OCI-LY7 (cell line): ENCODE measurements at places on chromosomes 1 and 21.

DNA sequence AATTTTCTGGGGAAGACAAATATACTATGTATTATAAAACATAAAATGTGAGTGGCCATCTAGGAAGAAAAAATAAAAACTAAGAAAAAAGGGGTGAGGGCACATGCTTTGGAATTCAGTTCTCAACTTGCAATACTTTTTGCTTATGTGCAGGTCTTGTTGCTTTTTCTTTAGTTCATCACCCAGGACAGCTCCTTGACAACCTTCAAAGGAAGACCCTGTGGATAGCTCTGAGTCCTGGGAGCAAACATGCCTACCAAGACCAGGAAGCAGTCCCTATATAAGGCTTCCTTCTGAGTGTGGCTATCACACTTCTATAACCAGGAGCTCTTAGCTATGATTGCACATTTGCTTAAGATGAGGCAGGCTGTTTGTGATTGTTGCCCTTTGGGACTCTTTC is 78.0 kb downstream of the WDR64 start:
- DNase-seq: no peak

DNA sequence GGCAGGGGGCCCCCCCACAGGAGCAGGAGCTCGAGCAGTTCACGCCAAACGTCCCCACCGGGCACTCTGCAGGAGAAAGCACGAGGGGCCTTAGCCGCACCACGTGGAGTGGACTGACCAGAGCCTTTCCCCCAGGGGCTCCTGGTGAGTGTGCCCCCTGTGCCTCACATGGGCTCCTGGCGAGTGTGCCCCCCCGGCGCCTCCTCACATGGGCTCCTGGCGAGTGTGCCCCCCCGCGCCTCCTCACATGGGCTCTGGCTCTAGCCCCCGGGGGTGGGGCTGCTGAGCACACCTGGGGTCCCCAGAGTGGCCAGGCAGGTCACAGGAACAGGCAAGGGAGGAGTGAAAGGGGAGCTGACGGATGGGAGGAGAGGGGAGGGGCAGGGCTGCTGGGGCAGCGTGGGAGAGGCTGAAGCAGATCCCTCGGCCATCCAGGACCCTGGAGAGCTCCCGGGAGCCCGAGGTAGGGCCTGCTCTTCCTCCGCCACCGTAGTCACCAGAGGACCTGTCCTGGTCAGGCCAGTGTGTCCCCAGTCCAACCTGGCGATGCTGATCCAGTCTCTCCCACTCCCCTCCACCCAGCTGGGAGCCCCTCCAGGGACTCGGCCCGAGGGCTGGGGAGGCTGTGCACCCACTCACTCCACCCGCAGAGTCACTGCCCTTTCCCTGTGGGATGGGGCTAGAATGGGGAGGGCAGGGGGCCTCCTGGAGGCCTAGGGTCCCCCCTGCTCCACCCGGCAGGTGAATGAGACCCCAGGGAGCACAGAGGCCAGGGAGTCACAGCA is 47.6 kb downstream of the ARHGEF16 start:
- DNase-seq: peak; percentile 40

- no peak for DNase-seq
Observed at GRCh38 chr1:180757657-180758056, 125.8 kb downstream of the XPR1 start.

DNA sequence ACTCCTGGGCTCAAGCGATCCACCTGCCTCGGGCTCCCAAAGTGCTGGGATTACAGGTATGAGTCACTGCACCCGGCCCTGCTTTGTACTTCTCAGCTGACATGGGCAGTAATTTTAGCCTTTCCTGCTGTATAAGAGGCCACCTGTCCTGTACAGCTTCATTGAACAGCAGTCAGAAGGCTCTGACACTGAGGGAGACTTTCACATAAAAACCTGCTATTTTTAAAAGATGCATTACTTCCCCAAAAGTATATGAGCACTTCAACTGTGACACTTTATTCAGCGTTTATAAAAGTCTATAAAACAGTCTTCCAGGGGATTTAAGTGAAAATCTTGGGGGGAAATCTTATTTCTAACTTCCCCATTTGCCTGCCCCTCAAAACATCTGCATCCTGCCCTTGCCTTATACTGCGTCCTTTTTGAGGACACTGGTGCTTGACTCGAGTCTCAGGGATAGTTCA is 17.6 kb downstream of the RNU5D-1 start:
- DNase-seq: peak; percentile 93

GRCh38 chr1:23522244-23522982 is 8.6 kb downstream of the E2F2 start:
- DNase-seq: no peak

GRCh38 chr1:43951021-43951985 is 4.6 kb downstream of the IPO13 start:
- DNase-seq: no peak

GRCh38 chr1:1183221-1183747 is 9.6 kb downstream of the TTLL10 start:
- no peak for DNase-seq

- DNase-seq: no peak
Observed at GRCh38 chr1:233565313-233565712, 48.6 kb upstream of the KCNK1 start.

DNA sequence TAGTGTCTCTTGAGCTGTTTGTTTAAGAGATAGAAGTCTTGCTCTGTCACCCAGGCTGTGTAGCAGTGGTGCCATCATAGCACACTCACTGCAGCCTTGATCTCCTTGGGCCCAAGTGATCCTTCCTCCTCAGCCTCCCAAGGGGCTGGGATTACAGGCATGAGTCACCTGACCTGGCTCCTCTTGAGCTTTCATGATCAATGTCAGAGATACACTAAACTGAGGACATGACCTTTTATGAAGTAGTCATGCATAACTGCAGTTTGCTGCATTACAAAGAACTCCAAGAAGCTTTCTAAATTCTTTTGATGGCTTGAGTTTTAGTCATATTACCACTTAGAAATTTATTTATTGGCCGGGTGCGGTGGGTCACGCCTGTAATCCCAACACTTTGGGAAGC is 77.7 kb downstream of the CC2D1B start:
- no peak for DNase-seq

DNA sequence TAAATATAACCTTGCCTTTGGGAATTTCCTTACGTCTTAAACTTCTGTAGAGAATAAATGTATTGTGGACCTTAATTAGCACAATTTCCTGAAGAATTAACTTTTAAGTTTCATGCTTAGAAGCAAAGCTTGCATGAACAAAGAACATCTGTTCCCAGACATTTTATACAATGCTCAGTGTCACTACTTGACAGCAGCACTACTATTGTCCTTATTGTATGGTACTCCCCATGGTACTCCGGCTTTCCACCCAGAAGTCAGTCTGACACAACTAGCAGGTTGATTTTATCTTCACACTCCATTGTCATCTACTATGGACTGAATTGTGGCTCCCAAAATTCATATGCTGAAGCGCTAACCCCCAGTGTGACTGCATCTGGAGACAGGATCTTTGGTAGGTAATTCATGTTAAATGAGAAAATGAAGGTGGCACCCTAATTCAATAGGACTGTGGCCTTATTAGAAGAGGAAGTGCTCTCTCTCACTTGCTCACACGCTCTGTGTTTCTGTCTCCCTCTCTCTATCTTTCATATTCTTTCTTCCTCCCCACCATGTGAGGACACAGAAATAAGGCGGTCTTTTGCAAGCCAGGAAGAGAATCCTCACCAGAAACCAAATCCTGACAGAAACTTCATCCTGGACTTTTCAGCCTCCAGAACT is 10.7 kb upstream of the OR2B11 start:
- no peak for DNase-seq

- no peak for DNase-seq
Observed at GRCh38 chr1:48844187-48844586, 67.5 kb upstream of the BEND5 start.

GRCh38 chr21:37547615-37548200 is 181.1 kb downstream of the DYRK1A start:
- no peak for DNase-seq

GRCh38 chr1:41783189-41783639 is 135.5 kb downstream of the HIVEP3 start:
- no peak for DNase-seq

DNA sequence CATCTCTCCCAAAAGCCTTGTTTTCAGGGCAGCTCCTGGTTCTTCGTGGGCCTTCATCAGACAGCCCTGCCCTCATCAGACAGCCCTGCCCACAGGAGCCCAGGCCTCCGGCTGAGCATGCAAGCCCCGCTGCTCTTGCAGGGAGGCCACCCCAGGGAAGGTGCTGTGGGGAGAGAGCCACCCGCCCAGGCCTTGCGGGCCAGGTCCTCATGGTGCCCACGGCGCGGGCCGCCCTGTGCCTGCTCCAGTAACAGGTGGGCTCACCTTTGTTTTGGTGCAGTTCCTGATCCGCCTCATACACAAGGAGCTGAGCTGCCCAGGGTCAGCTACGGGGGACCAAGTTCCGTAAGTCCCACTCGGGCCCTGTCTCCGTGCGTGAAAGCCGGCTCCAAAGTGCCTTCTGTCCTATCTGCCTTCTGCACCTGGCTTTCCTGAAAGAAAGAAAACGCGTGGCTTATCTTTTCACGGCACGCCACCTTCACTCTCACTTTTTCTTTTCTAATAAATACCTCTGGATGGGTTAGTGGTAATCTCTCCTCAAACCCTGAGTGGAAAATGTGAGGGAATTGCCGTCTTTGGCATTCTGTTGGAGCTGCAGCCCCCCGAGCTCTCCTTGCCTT is 65.9 kb downstream of the SLC37A1 start:
- DNase-seq: no peak

DNA sequence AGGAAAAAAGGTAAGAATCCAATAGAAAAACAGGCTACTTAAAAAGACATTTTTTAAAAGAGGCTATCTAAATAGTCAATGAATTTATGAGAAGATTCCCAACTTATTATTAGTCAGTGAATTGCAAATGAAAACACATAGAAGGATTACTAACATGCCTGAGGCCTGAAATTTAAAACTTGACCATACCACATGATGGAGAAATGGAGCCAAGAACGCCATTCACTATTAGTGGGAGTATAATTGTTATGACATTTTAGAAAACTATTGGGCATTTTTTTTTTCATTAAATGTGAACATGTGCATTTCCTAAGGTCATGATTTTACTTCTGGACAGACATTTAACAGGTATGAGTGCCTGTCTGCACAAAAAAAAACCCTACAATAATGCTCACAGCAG is 24.8 kb upstream of the OR2B11 start:
- DNase-seq: no peak

DNA sequence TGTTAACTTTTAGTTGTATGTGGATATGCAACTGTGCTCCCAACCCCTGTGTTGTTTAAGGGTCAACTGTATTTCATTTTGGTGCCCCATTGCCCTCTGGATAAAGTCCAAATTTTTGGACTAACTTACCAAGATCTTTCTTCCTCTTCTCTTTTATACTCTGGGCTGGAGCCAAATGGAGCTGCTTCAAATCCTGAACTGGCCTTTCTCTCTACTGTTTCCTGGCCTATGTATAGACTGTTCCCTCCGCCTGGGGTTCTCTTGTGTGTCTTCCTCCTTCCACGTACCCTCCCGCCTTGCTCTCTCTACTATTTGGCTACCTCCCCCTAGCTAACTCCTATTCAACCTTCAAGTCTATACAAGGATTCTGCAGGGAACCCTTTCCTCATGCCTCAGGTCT is 8.4 kb upstream of the CDC14A start:
- no peak for DNase-seq

- peak; percentile 61 for DNase-seq
Observed at GRCh38 chr1:178659789-178660208, 65.2 kb upstream of the RALGPS2 start.

- peak; percentile 43 for DNase-seq
Observed at GRCh38 chr21:16082038-16082816, 352.4 kb downstream of the USP25 start.

DNA sequence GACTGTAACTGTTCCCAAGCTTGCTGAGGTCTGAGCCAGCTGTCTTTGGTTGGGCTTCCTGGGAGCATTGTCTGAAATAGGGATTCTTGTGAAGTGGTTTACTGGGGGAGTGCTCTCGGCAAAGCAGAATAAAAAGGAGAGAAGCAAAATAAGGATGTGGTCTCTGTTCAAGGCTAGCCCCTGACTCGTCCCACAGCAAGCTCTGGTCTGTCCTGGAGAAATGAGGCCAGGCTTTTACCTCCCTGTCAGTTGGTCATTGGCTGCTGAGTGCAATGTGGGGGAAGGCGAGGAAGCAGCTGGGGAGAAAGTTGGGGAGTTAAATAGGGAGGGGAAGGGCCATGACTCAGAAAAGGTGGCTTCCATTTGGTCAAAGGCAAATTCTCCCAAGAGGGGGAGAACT is 303.9 kb upstream of the DUSP10 start:
- DNase-seq: no peak

DNA sequence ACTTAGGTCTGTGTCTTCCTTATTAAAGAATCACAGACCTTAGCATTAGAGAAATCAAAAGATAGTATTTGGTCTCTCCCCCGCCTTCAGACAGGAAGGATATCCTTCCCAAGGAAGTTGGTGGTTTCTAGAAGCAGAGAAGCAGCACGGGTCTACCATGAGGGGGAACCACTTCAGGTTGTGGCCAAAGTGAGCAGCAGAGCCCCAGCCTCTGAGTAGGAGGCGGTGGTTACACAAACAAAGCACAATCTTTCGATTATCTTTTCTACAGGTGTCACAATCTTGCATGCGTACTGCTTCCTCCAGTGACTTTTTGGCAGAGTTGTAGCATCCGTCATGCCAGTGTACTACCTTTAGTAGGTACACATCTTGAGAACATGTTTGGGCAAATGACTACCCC is 8.8 kb downstream of the PGLYRP4 start:
- DNase-seq: no peak

DNA sequence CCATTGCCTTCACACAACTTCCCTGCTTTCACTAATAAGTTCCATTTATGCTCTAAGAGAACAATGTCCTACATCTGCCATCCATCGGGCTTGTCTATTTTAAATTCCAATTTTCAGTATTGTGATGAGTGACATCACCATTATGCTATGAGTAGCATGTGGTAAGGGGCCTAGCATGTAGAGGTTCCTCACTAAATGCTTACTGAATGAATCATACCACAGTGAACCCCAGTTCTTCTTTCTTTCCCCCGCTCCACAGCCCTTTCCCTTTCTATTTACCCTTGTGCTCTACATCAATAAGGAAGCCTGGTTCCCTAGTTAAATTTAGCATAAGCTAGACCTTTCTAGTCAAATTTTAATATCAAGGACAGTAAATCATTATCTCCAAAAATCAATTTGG is 195.0 kb upstream of the RGS18 start:
- DNase-seq: no peak

DNA sequence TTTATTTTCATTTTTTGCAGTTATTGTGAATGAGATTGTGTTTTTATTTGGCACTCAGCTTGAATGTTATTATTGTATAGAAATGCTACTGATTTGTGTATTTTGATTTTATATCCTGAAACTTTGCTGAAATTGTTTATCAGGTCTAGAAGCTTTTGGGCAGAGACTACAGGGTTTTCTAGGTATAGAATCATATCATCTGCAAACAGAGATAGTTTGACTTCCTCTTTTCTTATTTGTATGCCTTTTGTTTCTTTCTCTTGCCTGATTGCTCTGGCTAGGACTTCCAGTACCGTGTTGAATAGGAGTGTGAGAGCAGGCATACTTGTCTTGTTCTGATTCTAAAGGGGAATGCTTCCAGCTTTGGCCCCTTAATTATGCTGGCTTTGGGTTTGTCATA is 27.3 kb downstream of the ZNF691 start:
- DNase-seq: no peak

GRCh38 chr1:2499986-2500596 is 24.0 kb downstream of the PLCH2 start:
- peak; percentile 66 for DNase-seq
